Spinal cord (tissue), 10 donors: ENCODE measurements at places on chromosomes 2 and 18.

- DNase-seq, result no peak
These were observed 8.6 kb upstream of the PLEKHM3 start for GRCh38 chr2:208033701-208034502.

GRCh38 chr2:164644036-164644700 lies 22.9 kb upstream of the GRB14 start:
- no peak for DNase-seq

DNA sequence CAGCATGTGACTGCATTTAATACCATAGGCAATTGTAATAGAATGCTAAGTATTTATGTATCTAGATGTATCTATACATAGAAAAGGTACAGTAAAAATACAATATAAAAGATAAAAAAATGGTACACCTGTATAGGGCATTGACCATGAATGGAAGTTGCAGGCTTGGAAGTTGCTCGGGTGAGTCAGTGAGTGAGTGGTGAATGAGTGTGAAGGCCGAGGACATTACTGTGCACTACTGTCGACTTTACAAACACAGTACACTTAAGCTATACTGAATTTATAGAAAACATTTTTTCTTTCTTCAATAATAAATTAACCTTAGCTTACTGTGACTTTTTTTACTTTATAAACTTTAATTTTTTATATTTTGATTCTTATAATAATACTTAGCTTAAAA lies 8.9 kb downstream of the DIS3L2 start:
- DNase-seq, result no peak

GRCh38 chr18:48785091-48785614 lies 165.6 kb downstream of the SMAD7 start:
- DNase-seq, result no peak

DNA sequence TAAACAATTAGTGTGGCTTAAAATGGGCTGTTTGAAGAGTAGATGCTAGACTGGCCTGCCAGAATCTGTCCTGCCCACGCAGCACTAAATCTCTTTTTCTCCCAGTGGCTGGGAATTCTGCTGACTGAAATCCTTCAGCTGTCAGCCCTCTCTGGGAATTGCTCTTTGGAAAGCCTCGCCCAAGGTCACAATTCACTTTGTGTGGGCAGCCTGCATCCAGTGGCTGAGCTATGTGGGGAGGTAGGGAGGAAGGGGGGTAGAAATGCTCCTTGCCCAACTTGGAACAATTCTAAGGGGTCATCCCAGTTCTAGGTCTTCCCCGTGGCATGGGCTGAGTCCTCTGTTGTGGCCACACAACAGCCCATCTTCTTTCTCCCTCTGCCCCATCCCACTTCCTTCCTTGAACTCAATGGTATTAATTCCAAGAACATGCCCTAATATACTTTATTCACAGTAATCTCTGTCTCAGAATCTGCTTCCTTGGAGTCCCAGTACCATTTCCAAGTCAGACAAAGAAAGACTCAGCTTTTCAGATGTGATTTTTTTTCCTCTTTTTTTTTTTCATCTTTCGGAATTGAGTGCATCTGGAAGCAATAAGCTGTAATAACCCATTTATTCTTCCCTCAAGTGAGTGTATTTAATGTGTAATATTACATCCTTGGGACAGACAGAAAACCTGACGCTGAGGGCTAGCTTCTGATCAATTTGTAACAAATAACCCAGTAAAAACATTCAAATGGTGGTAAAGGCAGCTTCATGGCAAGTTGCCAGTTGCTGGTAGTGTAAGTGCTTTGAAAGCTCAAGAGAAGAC lies 189.4 kb downstream of the GPD2 start:
- DNase-seq, result no peak

- no peak for DNase-seq
These were observed 38.6 kb upstream of the TGIF1 start for GRCh38 chr18:3411327-3411726.

GRCh38 chr2:55452879-55453278 lies 33.2 kb upstream of the CCDC88A start:
- DNase-seq, result no peak

GRCh38 chr2:197838579-197838978 lies 34.2 kb downstream of the PLCL1 start:
- DNase-seq, result no peak

GRCh38 chr2:88125924-88126771 lies 1.7 kb downstream of the FABP1 start:
- DNase-seq, result no peak

GRCh38 chr18:8373486-8373885 lies 235.8 kb upstream of the RAB12 start:
- no peak for DNase-seq

DNA sequence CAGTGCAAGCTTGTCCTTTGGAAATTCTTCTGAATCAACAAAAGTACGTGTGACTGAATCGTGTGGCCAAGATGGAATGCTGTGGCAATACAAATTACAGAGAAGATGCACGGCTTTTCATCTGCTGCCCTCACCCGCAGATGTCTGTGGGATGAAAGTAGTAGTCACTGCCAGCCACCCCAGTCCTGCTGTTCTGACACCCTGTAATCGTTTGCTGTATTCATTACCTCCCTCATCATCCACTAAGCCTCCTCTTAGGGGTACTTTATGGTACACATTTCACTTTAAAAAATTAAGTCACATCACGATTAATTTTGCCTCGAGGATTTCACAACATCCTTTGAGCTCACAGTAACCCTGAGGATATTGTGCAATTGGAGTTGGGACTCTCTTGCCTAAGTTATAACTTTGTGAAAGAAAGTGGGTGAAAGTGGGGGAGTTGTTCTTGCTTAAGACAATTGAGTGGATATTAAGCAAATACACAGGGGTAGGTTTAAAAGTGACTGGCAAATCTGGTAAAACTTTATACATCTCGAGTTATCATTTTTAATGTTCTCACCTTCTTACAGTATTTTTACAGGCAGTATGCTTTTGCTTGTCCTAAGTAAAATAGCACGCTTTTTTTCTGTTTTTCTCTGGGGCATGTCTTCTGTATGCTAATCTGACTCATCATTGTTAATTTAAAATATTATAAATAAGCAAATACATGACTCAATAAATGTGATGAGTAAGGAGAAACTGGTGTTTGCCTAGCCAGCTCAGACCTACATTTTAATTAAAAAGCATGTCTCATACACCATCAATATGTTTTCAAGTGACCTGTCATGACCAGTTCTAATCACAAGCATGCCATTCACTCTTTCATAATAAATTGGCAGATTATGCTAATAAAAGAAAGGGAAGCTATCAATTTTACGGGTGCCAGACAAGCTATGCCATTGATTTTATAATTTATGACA lies 680.9 kb downstream of the IRS1 start:
- no peak for DNase-seq

- DNase-seq, result no peak
These were observed 202.4 kb downstream of the EXOC6B start for GRCh38 chr2:72623481-72623880.

GRCh38 chr18:37565101-37565976 lies at the start of gene CELF4:
Gene CELF4, minus strand, starts transcription at chr18:37565798.
- DNase-seq, result no peak

GRCh38 chr2:31442376-31442775 lies 27.8 kb upstream of the XDH start:
- DNase-seq, result no peak
